ENCODE measurements at places on chromosomes 6 and 20. TPM values are rescaled to one million over a fixed set of nuclear protein-coding genes. Genes with fewer than 3 reads are reported as not detected.

Gene HLA-DRA
- total RNA-seq = not detected

Gene ACTL10
- total RNA-seq = 2.7 TPM

Gene CNR1
- total RNA-seq = 0.07 TPM

Gene TMEM30A
- total RNA-seq = 387 TPM

Gene LEMD2
- 39.2 TPM for total RNA-seq

Gene MMS22L
- 44.1 TPM for total RNA-seq

Gene SPAG4
- 7.8 TPM for total RNA-seq

Gene ZSWIM1
- total RNA-seq = 9.3 TPM

Gene STMND1
- not detected for total RNA-seq

Gene FNDC1
- total RNA-seq = not detected

Gene ABHD12
- total RNA-seq = 30.2 TPM

Gene PPP1R14C
- not detected for total RNA-seq

Gene MTO1
- 41.8 TPM for total RNA-seq

Gene HSPA12B
- 23.8 TPM for total RNA-seq

Gene OSER1
- total RNA-seq = 39.3 TPM

Gene NRSN1
- not detected for total RNA-seq

Gene KCNK17
- not detected for total RNA-seq

Gene PRSS35
- total RNA-seq = 0.07 TPM

Gene RAD21L1
- total RNA-seq = 0.07 TPM

Gene SNHG17
- 23.3 TPM for total RNA-seq

Gene SPEF1
- 0.13 TPM for total RNA-seq

Gene NT5E
- total RNA-seq = 149 TPM

Gene RSPH4A
- not detected for total RNA-seq

Gene TPBG
- total RNA-seq = 15.4 TPM

Data from thoracic aorta endothelial cell (primary cell).